ENCODE measurements at places on chromosomes 13 and 19.

DNA sequence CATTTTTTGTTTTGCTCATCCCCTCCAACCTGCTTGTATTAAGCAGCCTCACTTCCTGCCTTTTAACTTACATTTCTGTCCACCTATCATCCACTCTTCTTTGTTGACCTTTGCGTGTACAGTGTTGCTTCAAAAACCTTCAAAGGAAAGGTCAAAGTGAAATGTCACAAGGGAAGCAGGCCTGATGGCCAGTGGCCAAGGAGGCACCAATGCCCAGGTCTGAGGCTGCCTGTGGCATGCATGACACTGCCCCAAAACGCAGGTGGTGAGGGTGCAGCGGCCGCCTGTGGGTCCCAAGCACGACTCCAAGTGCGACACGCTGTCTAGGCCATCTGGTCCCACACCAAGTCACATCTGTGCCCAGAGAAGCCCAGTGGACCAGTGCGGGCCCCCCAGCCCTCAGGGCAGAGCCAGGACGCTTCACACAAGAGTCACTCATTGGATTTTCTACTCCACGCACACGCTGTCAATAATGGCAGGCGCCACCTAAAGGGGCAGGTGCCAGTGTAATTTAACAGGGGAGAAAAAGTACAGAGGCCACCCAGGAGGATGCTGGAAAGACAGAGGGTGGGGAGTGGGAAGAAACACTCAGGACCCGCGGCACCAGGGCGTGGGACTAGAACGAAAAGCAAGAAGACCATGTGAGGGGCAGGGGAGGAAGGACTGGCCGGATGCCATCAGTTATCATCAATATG is 23.5 kb downstream of the SLC7A1 start:
- no peak for DNase-seq

DNA sequence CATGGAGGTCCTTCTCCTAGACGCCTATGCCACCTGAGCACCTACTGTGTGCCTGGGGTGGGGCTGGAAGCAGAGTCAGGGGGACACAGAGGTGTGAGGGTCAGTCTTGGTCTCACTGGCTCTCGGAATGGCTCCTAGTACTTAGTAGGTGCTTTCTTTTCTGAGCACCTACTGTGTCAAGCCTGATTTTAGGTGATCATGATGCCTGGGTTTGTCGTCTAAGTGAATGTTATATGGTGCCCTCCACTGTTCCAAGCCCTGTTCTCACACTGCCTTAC is 20.0 kb downstream of the MYH14 start:
- DNase-seq: no peak

DNA sequence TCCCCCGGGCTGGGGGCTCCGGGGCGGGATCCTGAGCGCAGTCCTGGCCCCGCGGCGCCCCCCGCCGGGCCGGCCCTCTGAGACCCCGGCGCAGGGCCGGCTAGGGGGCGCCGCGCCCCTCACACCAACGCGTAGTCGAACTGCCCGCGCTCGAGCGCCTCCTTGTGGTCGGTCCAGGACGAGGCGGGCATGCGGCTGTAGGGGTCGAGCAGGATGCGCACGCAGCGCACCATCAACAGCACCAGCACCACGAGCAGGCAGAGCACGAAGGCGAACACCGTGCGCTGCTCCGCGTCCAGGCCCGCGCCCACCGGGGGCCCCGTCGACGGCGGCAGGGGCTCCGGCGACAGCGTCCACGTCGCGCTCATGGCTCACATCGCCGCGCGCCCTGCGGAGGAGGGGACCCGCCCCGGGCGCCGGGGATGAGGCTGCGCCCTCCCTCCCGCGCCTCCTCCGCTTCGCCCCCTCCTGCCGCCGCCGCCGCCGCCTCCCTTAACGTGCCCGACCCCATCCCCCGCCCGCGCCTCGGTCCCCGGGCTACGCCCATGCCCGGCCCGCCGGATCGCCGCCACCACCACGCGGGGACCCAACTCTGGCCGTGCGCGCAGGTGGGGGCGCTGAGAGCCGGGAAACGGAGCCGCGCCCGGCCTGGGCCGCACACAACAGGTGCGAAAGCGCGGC is 624 bp downstream of the CTXN1 start:
- peak; percentile 81 for DNase-seq

- no peak for DNase-seq
Observed at GRCh38 chr19:4969772-4970531, 1.0 kb downstream of the KDM4B start.

GRCh38 chr13:106336668-106337067 is 198.8 kb downstream of the EFNB2 start:
- no peak for DNase-seq

GRCh38 chr19:38551450-38551813 is 66.3 kb downstream of the MAP4K1 start:
- no peak for DNase-seq

DNA sequence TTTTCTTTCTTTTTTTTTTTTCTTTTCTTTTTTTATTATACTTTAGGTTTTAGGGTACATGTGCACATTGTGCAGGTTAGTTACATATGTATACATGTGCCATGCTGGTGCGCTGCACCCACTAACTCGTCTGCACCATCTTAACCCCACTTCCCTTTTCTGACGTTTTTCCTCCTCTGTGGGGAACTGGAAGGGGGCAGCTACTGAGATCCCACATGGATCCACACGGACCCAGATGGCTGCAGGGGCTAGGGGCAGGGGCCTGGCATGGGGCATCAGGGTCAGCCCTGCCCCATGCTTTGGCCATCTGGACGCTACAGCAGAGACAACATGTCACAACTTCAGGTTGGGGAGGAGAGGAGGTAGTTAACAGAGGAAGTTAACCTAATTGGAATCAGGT is 54.3 kb downstream of the RUBCNL start:
- no peak for DNase-seq

DNA sequence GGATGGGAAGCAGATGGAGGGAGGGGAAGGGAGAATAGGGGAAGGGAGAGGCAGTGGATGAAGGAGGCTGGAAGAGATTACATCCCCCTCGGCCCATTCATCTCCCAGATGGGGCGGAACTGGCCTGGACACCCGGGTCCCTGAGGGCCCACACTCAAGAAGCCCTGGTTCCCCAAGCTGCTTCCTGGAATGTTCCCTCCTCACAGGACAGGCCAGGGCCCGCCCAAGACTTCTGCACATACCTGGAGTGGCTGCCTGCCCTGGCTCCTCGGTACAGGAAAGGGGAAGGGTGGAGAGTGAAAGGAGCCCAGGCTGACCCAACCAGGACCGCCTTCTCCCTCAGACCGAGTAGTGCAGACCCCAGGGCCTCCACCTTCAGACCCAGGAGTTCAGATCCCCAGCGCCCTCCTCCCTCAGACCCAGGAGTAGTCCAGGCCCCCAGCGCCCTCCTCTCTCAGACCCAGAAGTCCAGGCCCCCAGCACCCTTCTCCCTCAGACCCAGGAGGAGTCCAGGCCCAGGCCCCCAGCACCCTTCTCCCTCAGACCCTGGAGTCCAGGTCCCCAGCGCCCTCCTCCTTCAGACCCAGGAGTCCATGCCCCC is 489 bp downstream of the NTF4 start:
- DNase-seq: no peak

- peak; percentile 56 for DNase-seq
Observed at GRCh38 chr13:99425485-99426341, 75.6 kb upstream of the TM9SF2 start.

- DNase-seq: no peak
Observed at GRCh38 chr13:50123002-50123401, 107.8 kb downstream of the KCNRG start.

DNA sequence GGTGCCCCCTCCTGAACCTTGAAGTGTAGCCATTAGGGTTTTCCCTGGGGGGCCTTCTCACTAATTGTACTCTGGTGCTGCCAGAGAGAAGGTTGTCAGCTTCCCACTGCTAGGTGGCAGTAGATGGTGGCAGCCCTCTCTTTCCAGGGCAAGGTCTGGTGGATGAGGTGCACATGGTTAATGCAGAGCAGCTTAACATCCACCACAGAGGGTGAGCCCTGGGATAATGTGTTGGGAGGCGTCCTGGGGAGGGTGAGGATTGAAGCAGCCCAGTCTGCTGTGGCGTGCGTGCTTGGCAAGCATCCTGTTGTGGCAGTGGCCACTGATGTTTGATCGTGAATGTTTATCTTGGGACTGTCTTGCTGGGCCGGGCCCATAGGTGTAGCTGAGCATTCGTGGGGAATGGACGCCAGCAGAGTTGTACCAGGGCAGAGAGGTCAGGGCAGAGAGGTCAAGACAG is 5.8 kb downstream of the EGLN2 start:
- no peak for DNase-seq

DNA sequence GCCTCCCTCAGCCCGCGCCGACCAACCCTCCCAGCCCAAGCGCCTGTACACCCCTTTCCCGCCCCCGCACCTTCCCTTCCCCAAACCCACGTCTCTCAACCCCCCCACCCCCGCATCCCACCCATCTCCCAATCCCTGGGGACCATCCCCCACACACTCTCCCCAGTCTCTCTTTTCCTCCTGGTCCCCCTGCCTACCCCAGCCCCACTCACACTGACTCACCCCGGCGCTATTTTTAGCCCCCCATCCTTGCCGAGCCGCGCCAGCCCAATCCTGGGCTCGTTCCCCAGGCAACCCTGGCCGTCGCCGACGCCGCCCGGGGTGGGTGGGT is 11.7 kb downstream of the CIC start:
- no peak for DNase-seq

DNA sequence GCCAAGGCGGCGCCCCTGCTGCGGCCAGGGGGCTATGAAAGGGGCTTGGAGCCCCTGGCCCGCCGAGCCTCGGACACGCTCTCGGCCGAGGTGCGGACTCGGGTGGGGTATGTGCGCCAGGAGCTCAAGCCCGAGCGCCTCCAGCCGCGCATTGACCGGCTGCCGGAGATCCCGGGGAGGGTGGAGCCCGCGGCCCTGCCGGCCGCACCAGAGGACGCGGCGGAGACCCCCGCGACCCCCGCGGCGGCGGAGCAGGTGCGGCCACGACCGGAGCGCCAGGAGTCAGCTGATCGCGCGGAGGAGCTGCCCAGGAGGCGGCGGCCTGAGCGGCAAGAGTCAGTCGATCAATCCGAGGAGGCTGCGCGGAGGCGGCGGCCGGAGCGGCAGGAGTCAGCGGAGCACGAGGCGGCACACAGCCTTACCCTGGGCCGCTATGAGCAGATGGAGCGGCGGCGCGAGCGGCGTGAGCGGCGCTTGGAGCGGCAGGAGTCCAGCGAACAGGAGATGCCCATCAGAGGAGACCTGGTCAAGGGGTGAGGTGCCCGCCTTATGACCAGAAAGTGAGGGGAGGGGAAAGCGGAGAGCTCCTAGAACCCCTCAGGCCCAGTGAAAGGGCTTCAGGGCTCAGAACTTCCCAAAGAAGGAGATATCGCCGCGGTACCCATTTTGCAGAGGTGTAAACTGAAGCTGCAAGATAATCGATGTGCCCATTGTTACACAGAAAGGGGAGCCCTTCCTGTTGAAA is 8.8 kb upstream of the SHKBP1 start:
- no peak for DNase-seq

DNA sequence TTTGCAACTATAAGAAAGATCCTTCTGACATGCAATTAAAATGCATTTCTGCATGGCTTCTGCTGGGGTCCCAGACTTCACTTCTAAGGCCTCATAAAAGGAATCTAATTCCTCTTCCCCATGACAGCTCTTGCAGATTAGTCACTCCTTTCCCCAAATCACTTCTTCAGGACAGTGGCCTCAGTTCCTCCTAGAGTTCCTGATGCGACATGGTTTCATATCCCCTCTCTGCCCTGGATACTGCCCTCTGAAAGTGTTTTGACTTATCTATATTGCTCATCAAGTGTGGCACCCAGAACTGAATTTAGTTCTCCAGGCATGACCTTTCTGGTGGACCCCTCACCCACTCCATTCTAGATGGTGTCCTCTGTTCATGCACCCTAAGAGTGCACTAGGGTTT is 238.1 kb downstream of the FOXO1 start:
- peak; percentile 19 for DNase-seq

DNA sequence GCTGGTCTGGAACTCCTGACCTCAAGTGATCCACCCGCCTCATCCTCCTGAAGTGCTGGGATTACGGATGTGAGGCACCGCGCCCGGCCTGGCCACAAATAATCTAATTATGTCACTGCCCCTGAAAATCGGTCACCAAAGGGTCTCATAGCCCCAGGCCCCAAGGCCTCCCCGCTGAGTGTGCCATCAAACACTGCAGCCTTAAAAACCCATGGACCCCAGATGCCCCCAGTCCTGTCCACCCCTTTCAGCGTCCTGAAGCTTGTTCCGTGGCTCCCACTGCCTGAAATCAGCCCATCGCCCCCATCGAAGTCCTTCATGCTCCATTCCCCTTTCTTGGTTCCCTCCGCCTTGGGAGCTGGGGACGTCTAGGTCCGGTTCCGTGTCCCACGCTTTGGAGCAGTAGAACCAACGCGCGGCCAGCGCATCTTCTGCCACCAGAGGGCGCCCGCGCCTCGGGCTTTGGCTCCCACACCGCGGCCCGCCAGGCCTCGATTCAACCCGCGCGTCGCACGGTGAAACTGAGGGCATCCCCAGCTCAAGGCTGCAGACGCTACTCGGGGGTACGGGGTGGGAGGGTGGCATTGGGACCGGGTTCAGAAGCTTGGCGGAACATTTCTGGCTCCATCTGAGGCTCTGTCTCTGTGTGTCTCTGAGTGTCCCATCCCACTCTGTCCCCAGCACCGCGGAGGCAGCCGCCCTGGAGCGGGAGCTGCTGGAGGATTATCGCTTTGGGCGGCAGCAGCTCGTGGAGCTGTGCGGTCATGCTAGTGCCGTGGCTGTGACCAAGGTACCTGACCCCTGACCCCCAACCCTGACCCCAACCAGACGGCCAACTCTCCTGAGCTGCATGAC is 3.5 kb downstream of the YJEFN3 start:
- DNase-seq: peak; percentile 81

DNA sequence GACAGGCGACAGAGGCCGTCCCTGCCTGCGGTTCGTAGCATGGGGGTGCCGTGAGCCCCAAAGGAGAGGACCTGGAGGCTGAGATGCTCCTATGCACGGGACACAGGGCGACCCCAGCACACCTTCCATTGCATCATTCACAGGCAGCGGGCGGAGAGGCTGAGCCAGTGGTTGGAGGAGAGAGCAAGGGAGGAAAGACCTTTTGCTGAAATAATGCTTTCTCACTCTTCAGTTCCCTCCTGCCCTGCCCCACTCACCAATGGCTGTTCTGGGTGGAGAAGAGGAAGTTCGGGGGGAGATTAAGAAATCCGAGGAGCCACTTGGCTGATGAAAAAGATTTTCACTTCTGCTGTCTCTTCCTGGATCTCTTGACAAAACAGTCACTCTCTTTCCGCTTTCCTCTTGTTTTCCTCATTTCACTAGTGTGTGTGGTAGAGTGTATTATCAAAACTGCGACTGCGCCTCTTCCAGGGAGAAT is at the start of gene NLRP12:
NLRP12 (minus strand) TSS at position 181 of the 478 bp plus-strand sequence; CDS start at position 41, 140 bp downstream.
- DNase-seq: peak; percentile 7

- no peak for DNase-seq
Observed at GRCh38 chr19:47267350-47267759, 7.3 kb upstream of the INAFM1 start.

- DNase-seq: no peak
Observed at GRCh38 chr13:63643543-63643942, 2227.9 kb upstream of the PCDH20 start.

DNA sequence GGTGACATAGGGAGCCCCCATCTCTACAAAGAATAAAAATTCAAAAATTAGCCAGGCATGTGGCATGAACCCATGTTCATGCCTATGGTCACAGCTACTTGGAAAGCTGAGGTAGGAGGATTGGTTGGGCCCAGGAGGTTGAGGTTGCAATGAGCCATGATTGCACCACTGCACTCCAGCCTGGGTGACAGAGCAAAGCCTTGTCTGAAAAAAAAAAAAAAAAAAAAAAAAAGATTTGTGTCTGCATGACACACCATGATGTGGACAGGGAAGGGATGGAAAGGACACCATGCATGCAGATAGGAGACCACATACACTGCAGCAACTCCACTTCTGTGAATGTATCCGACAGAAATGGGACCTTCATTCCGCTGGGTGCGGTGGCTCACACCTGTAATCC is 34.0 kb upstream of the HOMER3 start:
- no peak for DNase-seq

Data from CD4-positive, alpha-beta T cell treated with Interleukin-1 beta for 1 hour (primary cell).